Activated CD8-positive, alpha-beta T cell treated with anti-CD3 and anti-CD28 coated beads for 36 hours (primary cell): ENCODE measurements at places on chromosomes 1 and 21. TPM values are rescaled to one million over a fixed set of nuclear protein-coding genes. Genes with fewer than 3 reads are reported as not detected.

- H3K4me3 ChIP-seq: no peak overlapping the region
- no peak for DNase-seq
- H3K36me3 ChIP-seq: no peaks in the 10 kb centered on the region
- no peak overlapping the region for H3K27ac ChIP-seq
Observed at GRCh38 chr1:41773144-41773591, 145.6 kb downstream of the HIVEP3 start.

GRCh38 chr1:30169269-30169668 lies 554.1 kb downstream of the MATN1 start:
- peaks cover 7% of the 10 kb centered on the region for H3K27me3 ChIP-seq
- no peak overlapping the region for H3K27ac ChIP-seq
- no peaks in the 10 kb centered on the region for H3K36me3 ChIP-seq
- DNase-seq: no peak

DNA sequence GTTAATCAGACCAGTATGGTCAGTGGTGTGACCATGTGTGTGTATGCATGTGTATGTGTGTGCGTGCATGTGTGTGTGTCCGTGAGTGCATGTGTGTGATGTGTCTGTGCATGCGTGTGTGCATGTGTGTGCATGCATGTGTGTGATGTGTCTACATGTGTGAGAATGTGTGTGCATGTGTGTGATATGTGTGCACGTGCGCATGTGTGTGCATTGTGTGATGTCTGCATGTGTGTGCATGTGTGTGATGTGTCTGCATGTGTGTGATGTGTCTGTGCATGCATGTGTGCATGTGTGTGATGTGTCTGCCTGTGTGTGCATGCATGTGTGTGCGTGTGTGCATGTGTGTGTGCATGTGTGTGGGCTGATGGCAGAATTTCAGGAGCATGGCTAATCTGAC lies 58.2 kb downstream of the SIK1 start:
- no peaks in the 10 kb centered on the region for H3K36me3 ChIP-seq
- H3K4me1 ChIP-seq: no peaks in the 10 kb centered on the region
- no peak overlapping the region for H3K4me3 ChIP-seq
- no peaks in the 10 kb centered on the region for H3K27me3 ChIP-seq
- no peak for DNase-seq

- no peak overlapping the region for H3K4me3 ChIP-seq
- no peak overlapping the region for H3K27ac ChIP-seq
- H3K36me3 ChIP-seq: no peaks in the 10 kb centered on the region
- DNase-seq: peak; percentile 19
- H3K27me3 ChIP-seq: no peaks in the 10 kb centered on the region
Observed at GRCh38 chr1:58162952-58163550, 383.5 kb downstream of the OMA1 start.

DNA sequence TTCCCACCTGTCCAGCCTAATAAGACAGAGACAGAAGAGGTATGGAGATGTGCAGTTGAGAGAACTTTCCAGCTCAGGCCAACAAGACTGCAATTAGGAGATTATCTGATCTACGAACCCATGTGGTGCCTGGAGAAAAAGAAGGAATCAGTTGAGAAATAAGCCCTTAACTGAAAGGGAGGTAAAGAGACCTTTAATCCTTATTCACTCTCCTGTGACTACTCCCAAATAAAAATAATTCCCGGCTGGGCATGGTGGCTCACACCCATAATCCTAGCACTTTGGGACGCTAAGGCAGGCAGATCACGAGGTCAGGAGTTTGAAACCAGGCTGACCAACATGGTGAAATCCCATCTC lies 31.9 kb upstream of the SARS1 start:
- H3K36me3 ChIP-seq: no peaks in the 10 kb centered on the region
- no peak overlapping the region for H3K27ac ChIP-seq
- H3K4me3 ChIP-seq: no peak overlapping the region
- DNase-seq: no peak
- H3K27me3 ChIP-seq: no peaks in the 10 kb centered on the region

GRCh38 chr1:36778740-36779139 lies 255.6 kb downstream of the GRIK3 start:
- H3K36me3 ChIP-seq: no peaks in the 10 kb centered on the region
- no peak for DNase-seq
- no peak overlapping the region for H3K27ac ChIP-seq
- H3K4me3 ChIP-seq: no peak overlapping the region

DNA sequence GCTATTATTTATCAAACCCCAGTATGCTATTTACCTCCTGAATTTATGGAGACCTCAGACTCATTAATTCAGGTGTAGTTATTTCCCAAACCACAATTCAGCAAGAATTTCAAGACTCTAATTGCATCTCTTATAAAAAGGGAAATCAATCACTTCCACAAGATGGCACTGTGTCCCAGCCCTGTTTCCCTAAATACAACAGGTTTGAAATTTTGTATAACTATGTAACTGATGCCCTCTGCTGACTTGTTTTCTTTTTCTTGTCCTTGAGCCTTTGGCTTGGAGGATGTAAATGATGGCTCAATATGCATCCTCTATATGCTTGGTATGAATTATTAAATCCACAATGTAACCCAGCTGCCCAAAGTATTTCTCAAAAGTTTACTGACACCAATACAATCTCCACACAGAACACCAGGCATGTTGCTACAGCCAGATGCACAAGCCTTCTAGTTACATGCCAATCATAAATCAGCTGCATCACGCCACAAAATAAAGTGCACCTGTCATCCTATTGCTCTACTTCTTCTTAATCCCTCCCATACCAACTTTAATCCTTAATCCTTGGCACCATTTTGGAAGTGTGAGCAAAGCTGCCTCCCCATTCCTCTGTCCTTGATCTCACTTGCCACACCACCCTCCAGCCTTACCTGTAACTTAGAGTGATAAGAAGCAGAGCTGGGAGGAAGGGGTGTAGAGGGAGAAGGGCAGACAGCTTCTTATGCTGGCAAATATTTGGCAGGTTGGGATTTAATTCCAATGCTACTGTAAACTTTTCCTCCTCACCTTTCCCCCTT lies 9.0 kb downstream of the C1orf105 start:
- peak overlapping the region; percentile 26 for H3K27ac ChIP-seq
- H3K27me3 ChIP-seq: no peaks in the 10 kb centered on the region
- H3K36me3 ChIP-seq: peaks cover 5% of the 10 kb centered on the region
- H3K4me3 ChIP-seq: no peak overlapping the region
- H3K4me1 ChIP-seq: peaks cover 40% of the 10 kb centered on the region

GRCh38 chr1:208219098-208219658 lies 25.0 kb downstream of the PLXNA2 start:
- H3K27me3 ChIP-seq: peaks cover 5% of the 10 kb centered on the region
- no peaks in the 10 kb centered on the region for H3K36me3 ChIP-seq
- H3K4me1 ChIP-seq: no peaks in the 10 kb centered on the region
- H3K4me3 ChIP-seq: no peak overlapping the region

- H3K4me1 ChIP-seq: no peaks in the 10 kb centered on the region
- peaks cover 16% of the 10 kb centered on the region for H3K27me3 ChIP-seq
- H3K36me3 ChIP-seq: no peaks in the 10 kb centered on the region
- no peak overlapping the region for H3K27ac ChIP-seq
Observed at GRCh38 chr1:232329103-232329813, 300.7 kb downstream of the SIPA1L2 start.

DNA sequence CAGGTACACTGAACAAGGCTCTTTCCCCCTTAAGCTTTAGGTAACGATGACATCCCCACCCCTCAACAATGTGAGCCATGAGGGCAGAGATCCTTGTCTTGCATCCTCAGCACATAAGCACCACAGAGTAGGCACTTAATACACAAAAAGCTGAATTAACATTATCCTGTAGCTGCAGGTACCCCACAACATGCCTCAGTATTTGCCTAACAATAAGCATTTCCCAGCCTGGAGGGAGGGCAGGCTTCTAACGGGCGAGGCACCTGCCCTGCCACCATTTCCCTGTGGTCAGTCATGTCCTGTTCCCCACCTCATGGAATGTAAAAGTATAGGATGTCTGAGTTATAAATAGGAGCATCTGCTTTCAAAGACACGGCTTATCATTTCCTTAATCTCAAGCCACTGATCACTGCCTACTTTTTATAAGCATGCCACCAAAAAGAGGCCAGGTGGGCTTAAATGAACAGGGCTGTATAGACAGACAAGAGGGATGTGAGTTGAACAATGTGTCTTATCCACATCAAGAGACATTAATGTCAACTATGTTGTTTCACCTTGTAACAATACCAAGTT lies 3.4 kb downstream of the CAPZB start:
- peaks cover 40% of the 10 kb centered on the region for H3K36me3 ChIP-seq
- peaks cover 77% of the 10 kb centered on the region for H3K4me1 ChIP-seq
- H3K27me3 ChIP-seq: no peaks in the 10 kb centered on the region

DNA sequence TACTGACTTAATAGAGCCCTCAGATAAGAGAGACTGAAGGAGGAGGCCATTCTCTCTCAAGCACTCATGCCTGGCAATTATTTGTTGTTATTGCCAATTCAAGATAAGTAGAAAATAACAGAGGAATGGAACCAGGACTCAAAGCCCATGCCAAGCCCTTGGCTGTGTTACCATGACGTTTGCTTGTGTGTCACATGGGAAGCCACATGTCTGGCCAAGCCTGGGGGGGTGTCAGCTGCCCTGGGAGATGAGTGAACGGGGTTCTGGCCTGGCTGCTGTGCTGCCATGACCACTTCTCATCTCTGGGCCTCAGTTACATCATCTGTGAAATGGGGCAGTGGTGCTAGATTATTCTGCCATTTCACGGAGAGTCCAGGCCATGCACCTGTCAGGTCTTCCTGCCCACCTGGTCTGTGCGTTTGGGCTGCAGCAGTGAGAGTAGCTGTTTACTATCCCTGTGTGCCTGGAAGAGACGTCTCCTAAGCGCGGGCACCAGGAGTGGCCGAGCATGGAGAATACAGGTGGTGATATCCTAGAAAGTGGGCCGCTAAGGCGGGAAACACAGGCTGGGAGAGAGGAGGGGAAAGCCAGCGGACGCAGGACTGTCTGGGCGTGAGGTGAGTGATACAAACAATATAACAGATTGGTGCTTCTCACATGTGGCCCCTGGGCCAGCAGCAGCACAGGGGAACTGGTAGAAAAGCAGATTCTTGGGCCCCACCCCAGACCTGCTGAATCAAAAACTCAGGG lies 67.8 kb downstream of the MAN1C1 start:
- DNase-seq: no peak
- H3K27me3 ChIP-seq: no peaks in the 10 kb centered on the region
- H3K4me3 ChIP-seq: no peak overlapping the region
- H3K27ac ChIP-seq: no peak overlapping the region
- no peaks in the 10 kb centered on the region for H3K36me3 ChIP-seq
- H3K4me1 ChIP-seq: peaks cover 33% of the 10 kb centered on the region

CADM3 gene
- total RNA-seq: not detected
